IPS DF 19.7 (cell line): ENCODE measurements at places on chromosomes 4 and X.

DNA sequence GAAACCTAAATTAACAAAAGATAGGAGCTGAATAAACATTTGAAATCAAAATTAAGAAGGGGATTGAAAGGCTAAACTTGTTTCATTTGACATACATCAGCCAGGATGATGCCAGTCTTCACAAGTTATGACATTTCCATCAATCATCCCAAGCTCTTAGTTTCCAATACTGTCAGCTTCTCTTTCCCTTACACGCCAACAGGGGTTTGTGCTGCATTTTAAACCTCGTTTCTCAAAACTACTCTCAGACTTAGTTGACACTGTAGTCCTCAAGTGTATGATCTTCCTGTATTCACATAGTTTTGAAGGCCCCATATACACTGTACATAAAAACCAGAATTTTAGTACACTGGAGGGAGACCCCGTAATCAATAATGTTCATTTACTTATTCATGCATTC, 840 bp upstream of the P2RY10 start:
- DNase-seq = no peak

- DNase-seq = no peak
Measured at GRCh38 chrX:57906790-57907189, 3.5 kb downstream of the ZXDA start.

DNA sequence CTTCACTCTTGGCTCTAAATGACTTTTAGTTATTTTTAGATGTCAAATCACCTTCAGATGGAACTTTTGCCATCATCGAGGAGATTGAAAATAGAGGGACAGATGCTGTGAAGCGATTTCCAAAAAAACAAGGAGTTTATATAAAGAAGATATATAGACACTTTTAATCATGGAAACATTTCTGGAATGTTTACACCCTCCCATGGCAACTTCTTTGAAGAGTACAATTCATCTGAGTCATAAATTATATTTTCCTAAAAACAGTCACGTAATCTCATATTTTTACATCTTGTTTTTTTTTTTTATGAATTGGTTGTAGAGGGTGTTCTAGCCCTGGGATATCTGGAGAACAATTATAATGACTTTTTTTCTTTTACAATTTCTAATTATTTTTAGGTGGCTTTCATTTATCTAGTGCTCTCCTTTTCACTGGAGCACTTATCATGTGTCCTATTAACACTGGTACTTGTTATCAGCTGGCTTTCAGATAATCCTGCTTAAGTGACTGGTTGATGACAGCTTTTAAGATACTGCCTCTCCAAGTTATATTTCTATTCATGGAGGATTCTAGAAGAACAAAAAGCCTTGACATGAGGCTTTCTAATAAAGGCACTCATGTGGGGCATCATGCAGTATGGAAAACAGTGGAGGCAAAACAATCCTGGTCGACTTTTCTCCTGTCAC, 24.9 kb downstream of the PCDH7 start:
- DNase-seq = no peak

DNA sequence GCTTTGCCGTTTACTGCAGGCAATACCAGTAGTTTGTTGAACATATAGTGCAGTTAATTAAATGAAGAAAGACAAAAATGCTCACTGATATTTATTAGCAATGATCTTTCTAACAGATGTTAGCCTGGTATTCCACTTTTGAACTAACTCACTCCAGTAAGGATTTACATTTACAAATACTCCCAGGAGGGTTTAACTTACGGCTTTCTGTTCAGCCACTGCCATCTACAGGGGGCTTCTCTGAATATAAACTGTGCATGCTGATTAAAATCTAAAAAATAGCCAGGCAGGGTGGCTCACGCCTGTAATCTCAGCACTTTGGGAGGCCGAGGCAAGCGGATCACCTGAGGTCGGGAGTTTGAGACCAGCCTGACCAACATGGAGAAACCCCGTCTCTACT, 2.2 kb upstream of the SRD5A3 start:
- DNase-seq = no peak

DNA sequence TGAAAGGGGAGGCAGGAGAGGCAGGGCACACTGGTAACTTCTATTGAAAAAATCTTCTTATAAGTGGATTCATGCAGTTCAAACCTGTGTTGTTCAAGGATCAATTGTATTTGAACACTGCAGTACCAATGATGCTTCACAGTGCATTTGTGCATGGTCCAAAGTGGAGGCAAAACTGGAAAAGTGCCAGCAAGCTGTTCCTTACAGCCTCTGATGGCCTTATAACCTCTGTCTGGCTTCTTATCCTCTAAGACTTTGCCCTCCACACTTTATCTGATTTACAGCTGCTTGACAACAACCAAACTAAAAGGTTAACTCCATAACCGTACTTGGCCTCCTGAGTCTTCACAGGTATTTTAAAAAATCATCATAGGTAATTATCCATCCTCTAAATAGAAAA, 40.4 kb downstream of the MAGEB17 start:
- DNase-seq = no peak
